ENCODE measurements at places on chromosomes 16 and 17.
A peak's percentile ranks its signal among the peaks of the same experiment; 100 is the strongest.

GRCh38 chr16:68401871-68402747 is 46.2 kb downstream of the SMPD3 start:
- no peak for DNase-seq

- no peak for DNase-seq
These were observed 579.1 kb downstream of the CDH13 start for GRCh38 chr16:83205896-83206295.

- no peak for DNase-seq
These were observed 20.5 kb upstream of the ITGA3 start for GRCh38 chr17:50035421-50035879.

GRCh38 chr16:84047626-84048025 is 5.0 kb upstream of the SLC38A8 start:
- no peak for DNase-seq

GRCh38 chr16:81094771-81095251 is 1.4 kb downstream of the GCSH start:
- no peak for DNase-seq

DNA sequence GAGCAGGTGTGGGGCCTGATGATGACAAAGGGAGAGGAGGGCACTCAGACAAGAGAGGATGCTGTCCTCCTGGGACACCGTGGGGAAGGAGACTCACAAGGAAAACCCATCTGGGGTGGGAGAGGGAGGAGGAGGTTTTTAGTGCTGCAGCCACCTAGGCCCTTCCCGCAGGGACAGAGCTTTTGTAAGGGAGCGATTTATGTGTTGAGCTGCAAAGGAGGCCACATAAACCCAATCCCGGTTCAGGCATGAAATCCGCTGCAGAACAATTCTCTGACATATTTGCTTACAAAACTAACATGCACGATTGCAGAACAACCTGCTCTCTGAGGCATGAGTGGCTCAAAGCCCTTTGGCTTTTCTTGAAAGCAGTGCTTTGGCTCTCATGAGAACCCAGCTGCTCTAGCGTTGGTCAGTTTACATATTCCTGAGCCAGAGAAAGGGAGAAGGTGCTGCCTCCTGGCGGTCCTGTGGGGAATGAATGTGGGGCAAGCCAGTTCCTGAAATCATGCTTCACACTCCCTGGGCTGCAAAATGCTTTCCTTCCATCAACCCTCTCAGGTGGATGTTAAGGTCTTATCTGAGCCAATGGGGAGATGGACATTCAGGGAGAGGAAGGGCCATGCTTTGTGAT is 122.4 kb upstream of the NLRP1 start:
- peak; percentile 61 for DNase-seq

- no peak for DNase-seq
These were observed 13.3 kb downstream of the MPRIP start for GRCh38 chr17:17055286-17056155.

DNA sequence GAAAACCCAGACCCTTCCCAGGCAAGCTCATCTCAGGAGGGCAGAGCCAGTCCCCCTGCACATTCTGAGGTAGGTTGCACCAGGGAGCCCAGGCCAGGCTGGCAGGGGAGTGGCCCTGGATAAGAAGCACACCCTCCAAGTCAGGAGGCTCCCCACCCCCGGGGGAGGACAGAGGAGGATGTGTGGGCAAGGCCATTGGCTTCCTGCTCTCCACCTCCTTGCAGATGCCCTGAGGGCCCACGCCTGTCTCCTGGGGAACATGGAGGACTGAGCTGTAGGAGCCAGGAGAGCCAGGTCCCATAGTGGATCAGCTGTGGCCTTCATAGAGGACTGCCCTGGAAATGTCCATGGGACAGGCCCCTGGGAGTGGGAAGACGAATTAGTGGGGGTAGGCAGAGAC is 126.7 kb downstream of the IRF8 start:
- no peak for DNase-seq

- DNase-seq = no peak
These were observed 56.6 kb downstream of the IRF8 start for GRCh38 chr16:85955566-85955965.

GRCh38 chr17:44826123-44826790 is 3.8 kb downstream of the GJC1 start:
- no peak for DNase-seq

DNA sequence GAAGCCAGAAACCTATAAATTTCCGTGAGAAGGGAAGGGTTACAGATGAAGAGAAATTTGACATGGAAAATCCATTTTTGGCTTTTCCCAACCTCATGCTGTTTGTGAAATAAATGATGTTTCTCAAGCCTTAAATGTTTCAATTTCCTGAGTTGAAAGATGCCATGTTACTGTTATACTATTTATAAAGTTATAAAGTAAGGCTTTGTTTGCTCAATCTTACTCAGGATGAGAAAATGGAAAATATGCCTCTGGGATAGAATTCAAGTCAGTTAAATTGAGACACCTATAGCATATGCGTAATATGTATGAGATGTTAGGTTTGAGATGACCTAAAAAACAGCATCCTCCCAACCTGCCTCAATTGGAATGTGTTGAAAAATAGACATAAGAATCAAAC is 19.9 kb upstream of the FAM20A start:
- DNase-seq = no peak

Measured in CD4-positive, alpha-beta T cell treated with Interleukin-17A for 1 hour (primary cell).